ENCODE measurements at places on chromosomes 11 and 22.

- H3K27ac ChIP-seq, result no peak overlapping the region
- H3K4me1 ChIP-seq, result no peaks in the 10 kb centered on the region
- no peak overlapping the region for H3K4me3 ChIP-seq
- no peak for ATAC-seq
These were observed 114.7 kb downstream of the CSTPP1 start for GRCh38 chr11:47051217-47051616.

- no peak overlapping the region for H3K27ac ChIP-seq
- H3K4me1 ChIP-seq, result no peaks in the 10 kb centered on the region
These were observed 48.6 kb upstream of the LMO2 start for GRCh38 chr11:33940538-33940815.

- peak overlapping the region; percentile 48 for H3K4me3 ChIP-seq
- ATAC-seq, result no peak
- H3K27me3 ChIP-seq, result peaks cover 30% of the 10 kb centered on the region
- no peak overlapping the region for H3K27ac ChIP-seq
- H3K36me3 ChIP-seq, result no peaks in the 10 kb centered on the region
These were observed 1.5 kb downstream of the KREMEN1 start for GRCh38 chr22:29074276-29074772.

- H3K4me1 ChIP-seq, result no peaks in the 10 kb centered on the region
- H3K36me3 ChIP-seq, result peaks cover under 1% of the 10 kb centered on the region
- no peak overlapping the region for H3K4me3 ChIP-seq
- no peaks in the 10 kb centered on the region for H3K27me3 ChIP-seq
- no peak overlapping the region for H3K27ac ChIP-seq
- ATAC-seq, result no peak
These were observed 108.3 kb upstream of the PARVA start for GRCh38 chr11:12269104-12269441.

GRCh38 chr11:64250415-64251015 lies 815 bp upstream of the PLCB3 start:
- no peak overlapping the region for H3K27ac ChIP-seq
- peak overlapping the region; percentile 92 for H3K4me3 ChIP-seq
- peaks cover 17% of the 10 kb centered on the region for H3K36me3 ChIP-seq
- no peak for ATAC-seq

DNA sequence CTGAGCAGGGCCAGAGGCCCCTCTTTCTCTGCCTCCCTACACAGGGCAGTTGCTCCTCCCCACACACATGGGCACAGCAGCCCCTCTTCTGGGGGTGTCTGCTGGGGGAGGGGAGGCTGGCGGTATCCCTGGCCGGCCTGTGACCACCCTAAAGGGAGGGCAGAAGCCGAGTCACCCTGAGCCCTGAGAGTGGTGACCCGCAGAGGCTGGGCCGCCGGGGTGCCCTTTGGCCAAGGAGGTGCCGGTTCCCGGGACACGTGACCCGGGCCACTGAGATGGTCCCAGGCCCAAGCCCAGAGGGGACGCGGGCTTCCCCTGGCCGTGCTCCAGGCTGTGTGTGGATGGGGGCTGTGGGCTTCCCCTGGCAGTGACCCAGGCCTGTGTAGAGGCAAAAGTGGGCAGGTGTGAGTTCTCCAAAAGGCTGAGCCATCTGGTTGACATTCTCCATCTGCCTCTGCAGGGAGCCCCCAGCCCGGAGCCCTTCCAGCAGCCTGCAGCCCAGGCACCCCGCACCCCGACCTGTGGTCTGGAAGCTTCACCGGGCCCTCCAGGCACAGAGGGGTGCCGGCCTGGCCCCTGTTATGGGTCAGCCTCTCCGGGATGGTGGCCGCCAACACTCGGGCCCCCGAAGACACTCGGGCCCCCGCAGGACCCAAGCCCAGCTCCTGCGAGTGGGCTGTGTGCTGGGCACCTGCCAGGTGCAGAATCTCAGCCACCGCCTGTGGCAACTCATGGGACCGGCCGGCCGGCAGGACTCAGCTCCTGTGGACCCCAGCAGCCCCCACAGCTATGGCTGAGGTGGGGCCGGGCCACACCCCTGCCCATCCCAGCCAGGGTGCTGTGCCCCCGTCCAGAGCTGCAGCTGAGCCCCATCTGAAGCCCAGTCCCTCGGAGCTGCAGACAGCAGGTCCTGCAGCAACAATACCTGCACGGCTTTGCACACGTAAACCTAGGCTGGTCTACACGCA lies 1.0 kb downstream of the ADM2 start:
- H3K4me1 ChIP-seq, result no peaks in the 10 kb centered on the region
- no peak overlapping the region for H3K27ac ChIP-seq
- H3K27me3 ChIP-seq, result no peaks in the 10 kb centered on the region
- H3K36me3 ChIP-seq, result no peaks in the 10 kb centered on the region

- peaks cover 10% of the 10 kb centered on the region for H3K4me1 ChIP-seq
- peak overlapping the region; percentile 80 for H3K27ac ChIP-seq
- H3K27me3 ChIP-seq, result peaks cover 5% of the 10 kb centered on the region
- no peak for ATAC-seq
- peak overlapping the region; percentile 97 for H3K4me3 ChIP-seq
These were observed 539 bp upstream of the SLC36A4 start for GRCh38 chr11:93198215-93198845.

DNA sequence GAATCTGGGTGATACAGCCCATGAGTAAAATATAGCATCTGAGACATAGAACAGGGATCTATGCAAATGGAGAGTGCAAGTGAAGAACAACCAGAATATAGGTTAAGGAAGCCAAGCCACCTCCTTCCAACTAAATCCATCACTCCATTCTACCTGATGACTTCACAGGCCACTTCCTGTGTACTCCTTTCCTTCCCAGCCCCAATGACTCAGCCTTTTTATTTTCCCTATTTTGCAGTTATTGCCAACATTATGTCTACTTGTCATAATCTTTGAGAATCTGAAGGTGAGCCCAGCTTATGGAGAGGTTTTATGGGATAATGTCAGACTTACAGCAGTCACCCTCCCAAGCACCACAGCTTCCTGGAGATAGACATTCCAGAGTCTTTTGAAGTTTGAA lies 1.4 kb upstream of the OR52M1 start:
- H3K4me3 ChIP-seq, result no peak overlapping the region
- H3K36me3 ChIP-seq, result no peaks in the 10 kb centered on the region
- ATAC-seq, result no peak
- H3K27me3 ChIP-seq, result peaks cover 15% of the 10 kb centered on the region
- H3K4me1 ChIP-seq, result no peaks in the 10 kb centered on the region

DNA sequence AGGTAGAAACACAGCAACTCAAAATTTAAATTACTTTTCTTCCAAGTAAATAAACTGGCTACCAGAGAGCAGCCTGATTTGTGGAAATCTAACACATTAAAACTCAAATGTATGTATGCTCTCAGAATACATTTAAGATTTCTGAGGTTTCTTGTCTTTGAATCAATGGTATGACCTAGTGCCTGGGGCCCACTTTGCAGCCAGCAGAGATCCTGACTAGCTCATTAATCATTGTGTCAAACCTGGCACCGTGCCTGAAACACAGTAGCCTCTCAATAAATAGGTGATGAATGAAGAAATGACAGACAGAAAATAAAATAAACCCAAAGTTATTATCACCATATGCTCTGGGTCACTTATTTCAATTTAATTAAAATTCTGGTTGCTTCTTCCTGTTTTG lies 176.2 kb upstream of the FAT3 start:
- no peak for ATAC-seq
- H3K36me3 ChIP-seq, result no peaks in the 10 kb centered on the region
- no peak overlapping the region for H3K27ac ChIP-seq
- H3K4me1 ChIP-seq, result no peaks in the 10 kb centered on the region
- no peaks in the 10 kb centered on the region for H3K27me3 ChIP-seq

All from activated T-helper 17 cell treated with anti-CD3 and anti-CD28 coated beads, Interleukin-2, amount 50 U/mL, for 72 hours (primary cell).